ENCODE measurements at places on chromosomes 3 and 15. TPM values are rescaled to one million over a fixed set of nuclear protein-coding genes. Genes with fewer than 3 reads are reported as not detected.

ISL2 gene
- not detected for total RNA-seq

GOLGA8G gene
- total RNA-seq: not detected

ARPC4 gene
- 89.6 TPM for total RNA-seq

ANP32A gene
- 60.9 TPM for total RNA-seq

PDCD6IP gene
- 51.0 TPM for total RNA-seq

SMARCC1 gene
- total RNA-seq: 19.3 TPM

GNAT1 gene
- not detected for total RNA-seq

PARP6 gene
- 29.9 TPM for total RNA-seq
